ENCODE measurements at places on chromosomes 16 and 17.

- DNase-seq, result no peak
These were observed 526 bp upstream of the BORCS6 start for GRCh38 chr17:8190506-8190905.

GRCh38 chr17:69729944-69730343, 315.4 kb downstream of the MAP2K6 start:
- DNase-seq, result no peak

DNA sequence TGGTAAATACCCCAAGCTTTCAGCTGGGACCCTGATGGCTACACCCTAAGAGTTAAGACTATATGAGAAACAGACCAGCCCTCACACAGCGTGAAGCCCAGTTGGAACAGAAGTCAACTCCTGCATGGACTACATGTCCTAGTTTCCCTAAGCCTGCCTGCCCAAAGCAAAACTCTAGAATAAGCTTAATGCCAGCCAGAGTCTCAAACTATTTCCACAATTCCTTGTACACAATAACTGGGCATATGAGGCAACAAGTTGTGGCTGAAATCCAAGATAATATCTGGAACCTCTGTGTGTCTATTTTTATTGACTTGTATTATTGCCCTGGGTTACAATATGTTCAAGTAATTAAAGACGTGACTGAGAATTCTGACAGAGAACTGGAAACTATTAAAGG, 19.4 kb downstream of the MYH10 start:
- no peak for DNase-seq

GRCh38 chr16:23700093-23700492, 12.9 kb downstream of the ERN2 start:
- DNase-seq, result no peak

- no peak for DNase-seq
These were observed 429.2 kb upstream of the EEF2KMT start for GRCh38 chr16:5526826-5527225.

GRCh38 chr17:65389426-65389825, 172.0 kb downstream of the AXIN2 start:
- DNase-seq, result no peak

GRCh38 chr16:84513123-84513522, 8.7 kb upstream of the MEAK7 start:
- no peak for DNase-seq

DNA sequence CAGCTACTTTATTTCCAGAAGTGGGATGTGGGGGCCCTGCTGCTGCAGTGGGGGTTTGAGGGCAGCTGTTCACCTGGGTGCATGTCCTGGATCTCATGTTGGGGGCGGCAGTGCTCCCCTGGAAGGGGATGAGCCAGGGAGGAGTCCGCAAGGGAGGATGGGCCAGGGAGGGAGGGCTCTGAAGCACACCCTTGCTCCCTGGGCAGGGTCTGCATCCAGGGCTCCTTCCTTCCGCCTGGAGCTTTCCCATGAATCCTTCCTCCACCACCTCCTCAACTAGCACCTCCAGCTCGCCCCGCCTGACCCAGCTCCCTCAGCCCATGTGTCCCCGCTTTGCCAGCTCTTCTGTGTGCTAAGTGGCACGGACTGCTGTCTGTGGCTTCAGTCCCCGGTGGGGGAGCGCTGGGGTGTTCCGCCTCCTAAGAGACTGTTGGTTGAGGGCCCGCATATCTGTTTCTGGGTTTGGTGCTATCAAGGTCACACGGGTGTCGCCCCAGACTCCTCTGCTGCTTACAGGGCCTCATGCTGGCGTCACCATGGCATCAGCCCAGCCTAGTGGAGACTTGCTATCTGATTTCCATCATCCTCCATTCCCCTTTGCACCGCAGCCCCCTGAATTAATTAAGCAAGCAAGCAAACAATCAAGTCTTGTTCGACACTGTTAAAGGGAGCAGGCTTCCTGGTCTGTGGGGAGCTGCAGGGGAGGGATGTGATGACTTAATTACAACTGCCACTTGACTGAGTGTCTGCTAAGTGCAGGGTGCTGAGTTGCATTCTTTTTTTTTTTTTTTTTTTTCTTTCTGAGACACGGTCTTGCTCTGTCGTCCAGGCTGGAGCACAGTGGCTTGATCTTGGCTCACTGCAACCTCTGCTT, 71.8 kb downstream of the PRKCA start:
- no peak for DNase-seq

DNA sequence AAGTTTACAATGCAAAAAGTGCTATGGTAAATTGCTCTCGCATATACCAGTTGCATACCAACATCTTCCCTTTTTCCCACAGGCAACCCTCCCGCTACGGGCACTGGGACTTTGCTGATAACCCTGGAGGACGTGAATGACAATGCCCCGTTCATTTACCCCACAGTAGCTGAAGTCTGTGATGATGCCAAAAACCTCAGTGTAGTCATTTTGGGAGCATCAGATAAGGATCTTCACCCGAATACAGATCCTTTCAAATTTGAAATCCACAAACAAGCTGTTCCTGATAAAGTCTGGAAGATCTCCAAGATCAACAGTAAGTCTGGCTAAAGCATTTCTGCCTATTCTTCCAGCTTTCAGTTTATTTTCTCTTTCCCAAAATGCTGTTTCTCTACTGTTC, 27.9 kb upstream of the HSBP1 start:
- no peak for DNase-seq

DNA sequence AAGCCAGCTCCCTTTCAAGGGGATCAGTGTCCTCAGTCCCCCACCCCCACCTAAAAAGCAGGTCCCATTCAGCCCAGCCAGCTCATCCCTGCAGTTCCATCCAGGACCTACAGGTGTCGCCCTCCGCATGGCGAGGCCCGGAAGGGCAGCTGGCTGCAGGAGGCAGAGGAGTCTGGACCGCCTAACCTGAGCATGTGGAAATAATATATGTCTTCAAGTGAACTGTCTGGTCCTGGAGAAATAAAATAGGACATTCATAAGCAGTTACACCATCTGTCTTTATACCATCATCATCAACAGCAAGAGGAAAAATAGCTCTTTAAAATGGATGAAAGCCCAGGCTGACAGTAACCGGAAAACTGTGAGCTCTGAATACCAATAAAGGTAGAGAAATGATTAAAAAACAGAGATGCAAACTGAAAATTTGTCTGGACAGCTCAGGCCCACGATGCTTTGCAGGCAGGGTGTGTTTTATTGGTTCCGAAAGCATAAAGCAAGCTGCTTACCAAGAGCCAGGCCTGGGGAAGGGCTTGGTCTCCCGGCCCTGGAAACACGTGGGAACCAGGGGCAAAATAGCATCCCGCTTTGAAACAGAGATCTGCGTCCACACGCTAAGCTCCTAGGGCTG, 215.2 kb downstream of the ZFHX3 start:
- DNase-seq, result peak; percentile 41

DNA sequence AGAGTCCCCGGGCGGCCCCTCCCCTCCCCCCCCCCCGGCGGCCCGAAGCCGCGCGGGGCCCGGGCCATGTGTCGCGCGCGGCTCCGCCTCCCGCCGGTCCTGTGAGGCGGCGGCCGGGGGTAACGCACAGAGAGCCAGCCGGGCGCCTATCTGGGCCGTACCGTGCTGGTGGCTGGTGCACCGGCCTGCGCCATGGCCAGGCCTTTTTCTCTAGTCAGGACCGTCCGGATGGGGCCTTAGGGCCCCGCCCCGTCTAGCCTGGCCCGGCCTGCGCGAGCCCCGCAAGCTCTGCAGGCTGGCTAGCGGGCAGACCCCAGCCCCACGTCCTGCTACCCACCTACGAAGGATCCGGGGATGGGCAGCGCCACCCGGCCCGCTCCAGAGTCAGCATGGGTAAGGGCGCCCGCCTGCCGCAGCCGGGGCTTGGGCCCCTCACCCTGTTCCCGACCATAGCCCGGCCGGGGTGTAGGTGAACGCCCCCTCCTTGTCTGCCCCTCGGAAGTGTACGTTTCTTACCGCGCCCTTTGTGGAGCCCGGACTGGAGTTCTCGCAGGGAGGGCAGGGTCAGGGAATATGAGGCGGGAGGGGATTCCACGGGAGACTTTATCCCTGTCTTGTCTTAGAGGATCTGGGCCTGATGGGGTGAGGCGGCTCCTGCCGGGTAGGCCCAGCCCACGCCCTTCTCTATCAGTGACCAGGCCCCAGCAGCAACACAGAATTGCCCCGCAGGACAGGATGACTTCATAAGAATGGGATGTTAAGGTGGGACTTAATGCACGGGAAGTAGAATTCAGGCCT, at the start of gene CENPT:
CENPT (minus strand) TSS at position 630 of the 798 bp plus-strand sequence. CDS start 13,834 bp downstream, outside the sequence.
- peak; percentile 59 for DNase-seq

- DNase-seq, result no peak
These were observed 100.7 kb downstream of the CYLD start for GRCh38 chr16:50842589-50842988.

DNA sequence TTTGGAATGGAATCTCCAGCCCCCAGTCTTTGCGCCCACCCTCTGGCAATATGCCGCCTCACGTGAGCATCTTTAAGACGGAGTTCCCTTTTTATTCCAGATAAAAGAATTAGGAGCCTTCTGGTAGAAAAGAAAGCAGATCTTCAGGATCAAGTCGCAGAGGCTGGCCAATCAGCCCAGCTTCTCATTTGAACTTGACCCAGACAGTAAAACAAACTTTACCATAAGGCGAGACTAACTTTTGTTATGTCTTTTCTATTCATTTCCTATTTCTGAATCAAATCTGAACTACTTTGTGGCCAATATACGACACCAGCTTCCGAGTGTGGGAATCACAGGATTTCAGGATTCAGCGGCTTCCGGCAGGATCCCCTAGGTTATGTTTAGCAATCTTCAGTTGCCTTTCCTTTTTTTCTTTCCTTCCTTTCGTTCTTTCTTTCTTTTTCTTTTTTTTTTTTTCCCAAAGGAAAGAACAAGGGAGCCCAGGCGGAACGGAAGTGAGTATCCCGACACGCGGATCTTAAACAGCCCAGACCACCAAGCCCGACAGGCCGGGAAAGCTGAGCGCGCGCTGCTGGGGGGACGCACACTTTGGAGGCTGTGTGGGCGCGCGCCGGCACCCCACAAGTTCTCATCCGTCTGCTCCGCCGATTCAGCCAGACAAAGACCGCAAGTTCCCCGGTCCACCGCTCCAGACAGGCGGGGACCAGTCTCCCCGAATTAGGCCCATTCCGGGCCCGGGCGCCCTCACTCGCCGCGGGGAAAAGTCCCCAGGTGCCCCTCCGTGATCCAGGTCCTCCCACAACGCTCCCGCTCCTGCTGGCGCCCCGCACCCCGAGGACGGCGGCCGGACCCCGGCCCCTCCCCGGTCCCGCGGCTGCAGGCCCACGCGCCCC, 633 bp downstream of the TBC1D16 start:
- peak; percentile 2 for DNase-seq

GRCh38 chr16:19898166-19898565, 13.5 kb upstream of the GPRC5B start:
- no peak for DNase-seq

Measured in stimulated activated CD4-positive, alpha-beta T cell treated with anti-CD3 and anti-CD28 coated beads, Interleukin-1b, Interleukin-23, amount 100 ng/mL, for 24 hours (primary cell).